NCI-H187 treated with DMSO at 0.1 percent for 48 hours (cell line): ENCODE measurements at places on chromosomes 6 and 20.

GRCh38 chr6:142871910-142872331 is 73.1 kb downstream of the HIVEP2 start:
- DNase-seq, result no peak

- no peak for DNase-seq
Measured at GRCh38 chr6:45419571-45420082, 41.9 kb upstream of the SUPT3H start.

- DNase-seq, result no peak
Measured at GRCh38 chr20:62242176-62242575, 3.9 kb downstream of the OSBPL2 start.

DNA sequence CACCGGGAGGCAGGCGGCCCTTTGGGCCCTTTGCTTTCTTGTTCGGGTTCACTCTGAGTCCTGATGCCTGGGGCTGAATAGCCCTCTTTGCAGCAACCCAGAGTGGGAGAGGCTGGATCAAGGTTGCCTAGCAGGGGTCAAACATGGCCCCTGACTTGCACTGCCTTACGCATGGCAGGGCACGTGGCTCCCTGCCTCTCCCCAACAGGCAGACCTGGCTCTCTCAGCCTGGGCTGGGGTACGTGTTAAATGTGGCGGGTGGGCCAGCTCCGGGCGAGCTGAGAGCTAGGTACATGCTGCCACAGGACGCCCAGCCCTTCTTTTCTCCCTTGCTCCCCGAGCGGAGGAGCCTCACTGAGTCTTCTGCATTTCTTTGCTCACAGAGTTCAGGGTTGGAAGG is 7.3 kb downstream of the C6orf132 start:
- no peak for DNase-seq

DNA sequence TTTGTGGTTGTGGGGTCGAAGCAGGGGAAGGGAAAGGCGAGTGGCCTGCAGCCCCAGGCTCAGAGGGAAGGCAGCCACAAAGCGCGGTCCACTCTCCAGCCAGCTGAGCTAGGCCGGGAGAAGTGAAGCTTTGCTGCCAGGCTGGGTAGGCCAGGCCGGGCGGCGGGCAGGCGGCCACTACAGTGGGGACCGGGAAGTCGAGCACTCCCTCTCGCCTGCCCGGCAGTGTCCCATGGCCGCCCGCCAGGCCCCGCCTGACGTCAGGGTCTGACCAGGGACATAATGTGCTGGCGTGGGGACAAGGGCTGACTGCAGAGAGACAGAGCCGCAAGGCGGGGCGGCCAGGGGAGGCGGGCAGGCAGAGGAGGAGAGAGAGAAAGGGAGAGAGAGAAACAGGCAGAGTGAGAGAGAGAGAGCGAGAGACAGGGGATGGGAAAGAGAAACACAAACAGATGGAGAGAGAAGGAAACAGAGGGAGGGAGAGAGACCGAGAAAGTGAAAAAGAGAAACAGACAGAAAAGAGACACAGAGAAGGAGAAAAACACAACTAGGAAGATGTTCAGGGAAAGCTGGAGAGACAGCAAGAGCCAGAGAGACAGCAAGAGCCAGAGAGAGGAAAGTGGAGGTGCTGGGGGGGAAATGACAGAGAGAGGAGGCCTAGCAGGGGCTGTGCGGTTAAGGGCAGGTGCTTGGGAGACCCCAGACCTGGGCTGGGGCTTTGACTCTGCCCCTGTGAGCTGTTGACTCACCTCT is 94.5 kb upstream of the PTPN1 start:
- no peak for DNase-seq

- DNase-seq, result no peak
Measured at GRCh38 chr6:22364306-22364705, 67.5 kb upstream of the PRL start.
